Midbrain (tissue), 1 donor: ENCODE measurements at places on chromosomes 5 and 9.

- no peak for DNase-seq
Measured at GRCh38 chr5:146365618-146366017, 27.0 kb downstream of the POU4F3 start.

DNA sequence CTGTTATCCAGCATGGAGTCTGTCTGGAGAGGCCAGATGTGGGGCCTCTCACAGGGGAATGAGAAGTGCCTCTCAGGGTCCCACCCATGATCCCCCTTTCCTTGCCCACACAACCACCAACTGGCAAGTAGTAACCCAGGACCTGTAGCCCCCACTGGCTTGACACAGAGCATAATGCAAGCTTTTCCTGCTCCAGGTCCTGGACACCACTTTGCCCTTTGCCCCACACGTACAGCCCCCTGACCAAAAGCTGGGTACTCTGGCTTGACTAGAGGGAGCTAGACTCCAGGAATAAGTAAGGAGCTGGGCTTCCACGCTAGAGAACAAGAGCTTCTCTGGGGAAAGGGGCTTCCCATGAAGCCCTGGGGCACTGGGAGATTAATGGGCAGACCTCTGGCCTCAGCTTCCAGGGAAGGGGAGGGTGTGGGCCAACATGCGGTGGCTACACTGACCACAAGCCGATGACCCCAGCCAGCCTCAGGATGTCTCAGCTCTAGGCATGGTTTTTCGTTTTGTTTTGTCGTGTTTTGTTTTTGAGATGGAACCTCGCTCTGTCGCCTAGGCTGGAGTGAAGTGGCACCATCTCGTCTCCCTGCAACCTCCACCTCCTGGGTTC, 109.5 kb downstream of the C9orf50 start:
- DNase-seq = no peak

DNA sequence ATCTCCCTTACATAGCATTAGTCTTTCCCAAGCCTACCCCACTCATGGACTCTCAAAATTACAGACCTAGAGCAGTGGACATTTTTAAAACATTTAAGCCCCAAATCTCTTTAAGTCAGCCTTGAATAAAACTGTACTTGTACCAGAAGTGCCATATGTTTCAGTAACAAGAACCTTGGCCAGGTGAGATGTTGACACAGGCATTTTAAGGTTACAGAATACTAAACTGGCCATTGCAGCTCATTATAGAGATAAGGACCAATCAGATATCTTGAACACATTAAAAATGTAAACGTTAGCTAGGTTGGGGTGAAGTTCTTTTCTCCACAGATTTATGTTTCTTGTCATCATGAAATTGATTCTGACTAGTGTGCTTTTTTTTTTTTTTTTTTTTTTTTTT, 103.8 kb upstream of the MIER3 start:
- DNase-seq = no peak

- no peak for DNase-seq
Measured at GRCh38 chr5:79834754-79835714, 145.4 kb downstream of the CMYA5 start.

DNA sequence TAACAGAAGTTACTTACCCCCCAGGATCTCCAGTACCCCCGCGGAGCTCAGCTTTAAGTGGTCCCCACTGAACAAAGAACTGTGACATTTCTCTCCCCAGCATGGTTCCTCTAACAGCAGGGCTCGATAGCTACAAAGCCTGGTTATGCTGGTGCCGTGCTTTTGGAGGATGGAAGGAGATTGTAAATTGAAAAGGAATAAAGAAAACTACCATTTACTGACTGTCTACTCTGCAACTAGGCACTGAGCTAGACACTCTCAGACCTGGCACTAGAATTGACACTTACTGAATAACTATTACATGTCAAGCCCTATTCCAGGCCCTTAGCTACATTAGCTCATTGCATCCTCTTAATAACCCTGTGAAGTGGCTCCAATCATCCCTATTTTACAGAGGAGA, 145.3 kb downstream of the TTLL11 start:
- DNase-seq = no peak

- peak; percentile 20 for DNase-seq
Measured at GRCh38 chr9:124216474-124217176, 41.1 kb upstream of the NEK6 start.

GRCh38 chr5:111730659-111731382, 26.2 kb downstream of the NREP start:
- no peak for DNase-seq

GRCh38 chr5:34790069-34790468, 48.9 kb upstream of the TTC23L start:
- DNase-seq = no peak

DNA sequence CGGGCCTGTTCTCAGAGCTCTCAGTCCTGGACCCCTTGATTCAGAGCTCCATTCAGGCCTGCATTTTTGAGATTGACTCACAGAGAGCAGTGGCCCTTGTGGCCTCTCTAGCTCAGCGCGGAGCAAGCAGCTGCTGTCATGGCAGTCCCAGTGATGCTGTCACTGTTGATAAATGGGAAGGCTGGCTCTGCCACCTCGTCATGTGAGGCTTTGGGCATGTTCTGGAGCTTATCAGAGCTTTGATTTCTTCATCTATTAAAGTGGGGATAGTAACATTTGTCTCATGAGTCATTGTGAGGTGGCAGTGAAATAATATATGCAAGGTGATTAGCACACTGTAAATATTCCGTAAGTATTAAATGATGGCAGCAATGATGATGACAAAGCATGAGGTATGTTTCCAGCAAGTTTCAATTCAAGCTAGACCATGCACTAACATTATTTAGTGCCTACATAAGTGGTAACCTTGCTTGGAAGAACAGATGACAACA, 126.4 kb upstream of the CXCL14 start:
- DNase-seq = no peak

DNA sequence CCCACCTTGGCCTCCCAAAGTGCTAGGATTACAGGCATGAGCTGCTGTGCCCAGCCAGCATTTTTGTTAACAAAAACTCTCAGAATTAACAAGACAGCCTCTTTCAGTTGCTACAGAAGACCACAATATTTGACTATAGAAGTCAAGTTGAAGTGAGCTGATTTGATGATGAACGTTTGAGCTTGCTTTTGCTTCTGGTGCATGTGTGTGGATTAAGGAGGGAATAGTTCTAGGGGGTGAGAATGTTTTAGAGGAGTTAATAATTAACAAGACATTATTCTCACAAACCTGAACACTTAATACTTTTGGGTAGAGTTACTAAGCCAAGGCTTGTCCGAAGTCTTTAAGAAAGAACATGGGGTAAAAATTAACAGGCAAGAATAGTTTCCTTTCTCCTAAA, 191.6 kb downstream of the TENT4A start:
- DNase-seq = no peak

DNA sequence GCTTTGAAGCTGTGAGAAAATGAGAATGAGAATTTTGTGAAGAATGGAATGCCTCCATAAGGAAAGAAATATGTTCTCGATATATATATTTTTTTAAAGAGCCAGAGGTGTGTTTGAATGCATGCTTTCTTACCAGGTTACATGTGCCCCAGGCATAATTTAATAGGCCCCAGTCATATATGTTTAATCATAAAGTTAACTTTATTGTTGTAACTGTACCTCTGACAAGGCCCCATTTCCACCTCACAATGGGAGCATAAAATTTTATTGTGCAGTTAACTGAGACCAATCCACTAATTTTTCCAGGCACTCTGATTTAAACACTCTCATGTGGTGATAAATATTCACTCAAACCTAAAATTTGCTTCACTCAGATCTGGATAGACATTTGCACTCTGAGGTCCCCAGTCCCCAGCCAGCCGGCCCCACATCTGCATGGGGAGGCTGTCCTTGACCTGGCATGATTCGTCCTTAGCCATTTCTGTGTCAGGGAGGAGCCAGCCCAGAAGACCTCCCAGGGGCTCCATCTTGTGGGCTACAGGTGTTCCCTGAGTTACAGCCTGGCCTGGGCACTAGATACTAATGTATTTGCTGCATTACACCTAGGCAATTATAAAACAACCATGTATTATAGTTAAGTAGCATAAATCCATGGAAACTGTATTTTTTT, 245.8 kb downstream of the MTRR start:
- no peak for DNase-seq

DNA sequence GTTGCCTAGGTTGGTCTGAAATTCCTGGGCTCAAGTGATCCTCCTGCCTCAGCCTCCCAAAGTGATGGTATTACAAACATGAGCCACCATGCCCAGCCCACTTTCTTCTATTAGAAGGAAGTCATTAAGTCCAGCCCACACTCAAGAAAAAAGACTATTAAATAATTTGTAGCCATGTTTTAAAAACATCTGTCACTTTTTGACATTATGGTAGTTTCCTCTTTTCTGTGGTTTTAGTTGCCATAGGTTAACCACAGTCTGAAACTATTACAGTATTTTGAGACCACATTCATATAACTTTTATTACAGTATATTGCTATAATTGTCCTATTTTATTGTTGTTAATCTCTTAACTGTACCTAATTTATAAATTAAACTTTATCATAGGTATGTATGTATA, 31.9 kb upstream of the C5orf24 start:
- DNase-seq = no peak

GRCh38 chr9:108618906-108619550, 236.8 kb downstream of the ACTL7B start:
- DNase-seq = no peak

DNA sequence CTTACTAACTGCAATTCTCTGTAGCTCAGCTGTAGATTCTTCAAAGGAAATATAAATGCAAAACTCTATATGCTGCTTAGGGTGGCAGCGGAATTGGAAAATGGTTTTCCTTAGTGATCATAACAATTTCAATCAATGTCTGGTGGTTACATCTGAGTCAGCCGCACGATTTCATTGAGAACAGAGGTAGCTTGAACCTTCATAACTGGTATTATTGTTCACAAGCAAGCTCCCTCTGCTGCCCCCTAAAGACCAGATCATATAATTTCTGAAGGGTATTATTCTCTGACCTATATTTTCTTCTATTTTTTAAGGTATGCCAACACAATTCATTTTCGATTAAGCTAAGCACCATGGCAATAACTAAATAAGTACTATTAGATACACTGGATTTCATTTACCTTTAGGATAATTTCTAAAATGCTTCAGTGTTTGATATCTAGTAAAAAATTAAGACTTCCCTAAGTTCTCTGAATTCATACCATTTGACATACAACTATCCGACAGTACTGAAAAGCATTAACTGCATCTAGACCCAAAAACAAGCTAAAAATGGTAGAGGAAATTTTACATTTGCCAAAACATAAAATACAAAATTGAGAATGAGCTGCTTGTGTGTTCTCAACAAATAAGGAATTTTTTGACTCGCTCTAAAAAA, 181.1 kb upstream of the SPEF2 start:
- DNase-seq = peak; percentile 20

DNA sequence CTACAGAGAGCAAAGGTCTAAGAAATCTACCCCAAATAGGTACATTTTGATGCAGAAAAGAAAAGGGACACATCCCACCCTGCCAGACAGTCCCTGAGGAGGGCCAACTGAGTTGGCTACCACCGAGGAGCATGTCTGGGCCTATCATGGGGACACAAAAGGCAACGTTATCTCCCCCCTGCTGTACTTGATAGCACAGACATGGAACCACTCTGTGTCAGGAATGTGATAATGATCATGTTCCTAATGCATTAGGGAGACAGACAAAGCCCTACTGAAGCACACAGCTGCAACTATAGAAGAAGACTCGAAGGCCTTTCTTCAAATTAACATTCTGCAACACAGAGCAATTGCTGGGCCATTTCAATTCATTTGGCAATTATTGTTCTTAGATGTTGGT, 84.5 kb downstream of the ENC1 start:
- no peak for DNase-seq

DNA sequence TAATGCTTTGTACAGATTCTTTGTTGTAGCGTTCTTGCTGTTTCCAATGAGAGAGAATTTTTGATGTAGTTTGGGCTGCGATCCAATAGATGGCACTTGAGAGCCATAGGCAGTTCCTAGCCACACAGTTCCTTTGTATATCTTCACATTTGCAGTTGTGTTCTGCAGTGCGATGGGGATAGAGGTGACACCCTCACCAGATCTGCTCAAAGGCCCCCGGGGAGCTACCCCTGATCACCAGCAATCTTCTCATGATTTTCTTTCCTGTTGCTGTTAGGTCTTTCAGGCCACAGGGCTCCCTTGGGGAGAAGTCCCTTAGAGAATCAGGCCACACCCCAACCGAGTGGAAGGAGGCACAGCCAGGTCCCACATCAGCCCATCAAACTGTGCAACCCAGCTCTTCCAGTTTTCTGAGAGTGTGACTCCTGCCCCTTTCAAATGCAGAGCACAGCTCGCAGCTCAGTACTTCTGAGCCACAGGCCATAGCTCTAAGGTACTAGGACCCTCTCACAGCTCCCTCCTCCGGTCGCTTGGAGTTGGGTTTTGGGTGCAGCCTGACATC, 353.7 kb downstream of the SLCO4C1 start:
- DNase-seq = peak; percentile 44

DNA sequence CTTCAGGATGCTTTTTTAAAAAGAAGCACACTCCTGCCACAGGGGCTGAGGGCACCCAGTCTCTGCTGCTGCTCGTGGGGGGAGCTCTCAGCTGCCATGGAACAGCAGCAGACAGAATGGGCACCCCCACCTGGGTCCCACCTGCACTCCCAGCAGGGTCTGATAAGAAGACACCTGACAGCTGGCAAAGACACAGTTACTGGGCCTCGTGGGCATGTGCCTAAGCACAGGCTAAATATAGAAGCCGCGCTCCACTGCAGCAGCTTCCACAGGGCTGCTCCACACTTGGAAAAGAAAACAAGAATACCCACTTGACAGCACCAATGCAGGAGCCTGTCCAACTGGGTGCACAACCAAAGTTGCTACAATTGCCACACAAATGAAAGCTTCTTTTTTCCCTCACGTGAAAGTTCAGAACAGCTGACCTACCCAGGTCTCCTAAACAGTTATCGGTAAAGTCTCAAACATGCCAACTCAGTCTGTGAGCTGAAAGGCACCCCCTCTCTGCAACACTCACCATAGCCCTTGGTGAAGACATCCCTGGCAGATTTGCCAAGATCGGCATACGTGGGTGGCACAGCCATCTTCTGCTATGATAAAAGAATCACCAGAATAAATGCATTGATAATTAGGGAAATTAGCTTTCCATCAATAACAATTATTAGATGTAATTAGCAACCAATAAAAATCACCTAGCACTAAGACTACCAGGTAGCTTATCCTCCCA, 12.2 kb downstream of the VDAC1 start:
- DNase-seq = no peak

- no peak for DNase-seq
Measured at GRCh38 chr5:178221853-178222252, 10.7 kb downstream of the PHYKPL start.

DNA sequence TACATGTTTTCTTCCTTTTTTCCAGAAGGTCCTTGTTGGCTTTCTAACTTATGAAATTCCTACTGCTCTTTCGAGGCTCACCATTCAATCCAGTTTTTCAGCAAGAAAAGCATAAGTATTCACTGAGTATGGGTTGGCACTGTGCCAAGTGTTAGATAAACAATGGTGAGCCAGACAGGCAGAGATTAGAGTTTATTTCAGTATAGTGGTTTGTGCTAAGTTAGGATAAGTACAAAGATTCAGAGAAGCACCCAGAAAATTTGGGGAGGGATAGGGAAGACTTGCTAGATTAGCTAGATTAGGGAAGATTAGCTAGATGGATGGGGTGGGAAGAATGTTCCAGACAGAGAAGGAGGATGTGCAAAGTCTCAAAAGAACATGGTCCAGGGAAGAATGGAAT, 122.9 kb downstream of the OXCT1 start:
- no peak for DNase-seq
